ENCODE measurements at places on chromosomes 7 and 10.

- DNase-seq, result no peak
Observed at GRCh38 chr10:77383861-77384553, 253.6 kb downstream of the KCNMA1 start.

- DNase-seq, result no peak
Observed at GRCh38 chr7:70762696-70763095, 369.2 kb upstream of the GALNT17 start.

DNA sequence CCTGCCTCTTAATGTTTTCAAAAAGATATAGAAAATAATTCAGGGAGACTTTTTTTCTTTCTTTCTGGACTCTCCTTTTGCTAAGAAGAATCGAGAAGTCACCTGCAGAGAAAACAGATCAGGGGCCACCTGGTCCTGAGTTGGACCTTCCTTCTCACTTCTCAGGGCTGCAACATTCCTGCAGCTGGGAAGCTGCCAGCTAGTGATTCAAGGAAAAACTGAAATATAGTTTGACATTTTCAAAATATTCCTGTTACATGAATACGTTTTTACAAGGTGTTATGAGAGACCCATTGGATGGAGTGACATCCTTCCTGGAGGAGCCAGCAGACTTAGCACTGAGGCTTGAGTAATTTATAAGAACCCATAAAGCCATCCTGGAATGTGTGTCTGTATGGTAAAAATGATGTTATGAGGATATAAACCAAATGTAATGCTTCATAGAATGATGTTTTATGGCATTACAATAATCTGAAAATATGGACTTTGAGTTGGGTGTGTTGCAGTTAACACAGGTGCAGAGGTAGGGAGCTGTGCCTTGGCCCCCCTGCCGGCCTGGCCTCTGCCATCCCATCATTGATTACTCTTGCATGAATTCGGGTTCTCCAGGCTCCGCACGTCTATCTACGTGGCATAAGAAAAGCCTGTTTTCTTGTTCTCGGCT is 149.7 kb downstream of the PAXIP1 start:
- DNase-seq, result no peak

- DNase-seq, result no peak
Observed at GRCh38 chr7:41002741-41003610, 699.9 kb downstream of the INHBA start.

DNA sequence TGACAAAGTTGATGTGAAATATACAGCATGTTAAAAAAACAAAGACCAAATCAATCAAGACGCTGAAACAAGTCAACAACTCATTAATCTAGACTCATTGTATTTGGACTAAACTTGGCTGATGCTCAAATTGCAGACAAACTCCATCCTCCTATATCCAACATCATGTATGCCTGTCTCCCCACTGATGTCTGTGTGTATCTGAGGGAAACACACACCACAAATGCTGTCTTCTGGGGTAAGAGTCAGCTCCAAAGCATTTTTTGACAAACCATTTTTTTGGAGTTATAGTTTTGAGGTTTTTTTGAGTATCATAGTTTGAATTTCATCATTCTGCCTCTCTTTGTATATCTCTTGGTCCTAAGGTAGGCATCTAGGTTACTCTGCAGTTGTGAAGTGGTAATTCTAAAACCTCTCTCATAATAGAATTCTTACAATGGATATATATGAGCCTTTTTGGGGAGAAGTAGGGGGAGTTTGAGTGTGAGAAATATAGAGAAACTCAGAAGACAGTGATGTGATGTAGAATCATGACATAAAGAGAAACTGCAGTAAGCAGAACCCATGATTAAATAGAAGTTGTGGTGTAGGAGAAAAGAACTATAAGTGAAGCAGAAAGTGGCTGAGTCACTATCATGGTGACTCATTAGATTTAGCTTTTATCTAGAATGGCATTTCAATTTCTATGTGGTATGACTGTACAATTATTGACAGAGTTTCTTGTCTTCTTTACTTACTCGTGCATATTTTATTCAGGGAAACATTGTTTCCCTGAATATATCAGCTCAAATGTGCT is 1531.1 kb upstream of the LRRTM3 start:
- no peak for DNase-seq

DNA sequence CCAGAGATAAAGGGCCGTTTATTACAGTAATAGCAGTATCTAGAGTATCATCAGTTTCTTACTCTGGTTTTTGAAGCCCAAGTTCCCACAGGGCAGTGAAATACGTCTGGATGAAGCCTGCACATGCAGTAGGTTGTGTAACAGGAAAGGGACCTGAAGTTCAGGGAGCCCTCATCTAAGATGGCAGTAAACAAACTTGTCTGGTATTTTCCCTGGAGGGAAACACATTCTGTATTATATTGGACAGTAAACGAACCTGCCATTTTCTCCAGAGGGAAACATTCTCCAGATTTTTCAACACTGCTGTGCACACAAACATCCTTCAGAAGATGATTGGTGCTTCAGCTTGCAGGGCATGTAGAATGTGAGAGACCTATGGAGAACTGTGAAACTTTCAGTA is 189.9 kb downstream of the TFEC start:
- no peak for DNase-seq
